A549 treated with RU486 at 1 μM for 4 hours (cell line): ENCODE measurements at places on chromosomes 2 and 18. TPM values are rescaled to one million over a fixed set of nuclear protein-coding genes. Genes with fewer than 3 reads are reported as not detected.

PPP1R1C gene
- total RNA-seq = 1.7 to 3.3 TPM (median 1.8 TPM) in 5 replicates

INPP5D gene
- total RNA-seq = 0.43 to 1.4 TPM (median 0.51 TPM) in 5 replicates

DSC2 gene
- 0.93 to 1.8 TPM (median 1.3 TPM) in 5 replicates for total RNA-seq

GRB14 gene
- total RNA-seq = 3.5 to 6.5 TPM (median 5.2 TPM) in 5 replicates

B3GNT7 gene
- total RNA-seq = 1.7 to 2.6 TPM (median 2.0 TPM) in 5 replicates
